ENCODE measurements at places on chromosomes 3 and 15.

GRCh38 chr3:130991126-130991525 is 35.5 kb downstream of the ASTE1 start:
- no peak for DNase-seq

DNA sequence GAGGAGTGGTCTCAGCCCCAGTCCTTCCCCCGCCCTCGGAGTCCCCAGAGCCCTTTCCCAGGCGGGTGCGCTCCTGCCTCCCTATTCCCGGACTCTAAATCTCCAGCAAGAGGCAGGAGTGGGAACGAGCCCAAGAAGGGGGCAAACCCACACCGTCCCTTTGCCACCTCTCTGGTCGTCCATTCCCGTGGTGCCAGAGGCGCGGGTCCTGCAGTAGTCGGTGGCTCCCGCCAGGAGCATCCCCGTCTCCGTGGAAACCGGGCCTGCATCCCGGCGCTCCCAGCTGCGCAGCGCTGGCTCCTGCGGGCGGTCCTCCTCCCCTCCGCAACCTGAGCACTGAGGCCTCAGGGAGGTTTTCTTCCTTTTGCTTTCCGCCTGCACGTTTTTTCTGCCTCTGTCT is 44.8 kb downstream of the LHFPL4 start:
- DNase-seq = no peak

DNA sequence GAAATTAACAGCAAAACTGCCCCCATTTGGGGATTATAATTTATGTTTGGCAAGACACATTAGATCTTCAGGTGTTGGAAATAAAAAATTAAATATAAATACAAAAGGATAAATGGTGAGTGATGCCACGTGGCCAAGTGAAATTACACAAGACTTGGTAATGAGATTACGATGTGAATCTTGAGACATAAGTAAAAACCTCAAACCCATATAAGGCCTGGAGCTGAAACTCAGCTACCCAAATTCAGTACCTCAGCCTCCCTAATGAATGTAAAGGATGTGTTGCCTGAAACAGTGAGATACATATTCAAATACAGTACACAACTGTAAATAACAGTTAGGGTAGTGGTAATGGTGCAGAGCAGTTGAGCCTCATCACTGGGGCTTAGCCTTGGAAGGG is 1146.6 kb downstream of the OTOL1 start:
- DNase-seq = no peak

- DNase-seq = no peak
These were observed 230.8 kb downstream of the EBLN2 start for GRCh38 chr3:73292220-73292619.

DNA sequence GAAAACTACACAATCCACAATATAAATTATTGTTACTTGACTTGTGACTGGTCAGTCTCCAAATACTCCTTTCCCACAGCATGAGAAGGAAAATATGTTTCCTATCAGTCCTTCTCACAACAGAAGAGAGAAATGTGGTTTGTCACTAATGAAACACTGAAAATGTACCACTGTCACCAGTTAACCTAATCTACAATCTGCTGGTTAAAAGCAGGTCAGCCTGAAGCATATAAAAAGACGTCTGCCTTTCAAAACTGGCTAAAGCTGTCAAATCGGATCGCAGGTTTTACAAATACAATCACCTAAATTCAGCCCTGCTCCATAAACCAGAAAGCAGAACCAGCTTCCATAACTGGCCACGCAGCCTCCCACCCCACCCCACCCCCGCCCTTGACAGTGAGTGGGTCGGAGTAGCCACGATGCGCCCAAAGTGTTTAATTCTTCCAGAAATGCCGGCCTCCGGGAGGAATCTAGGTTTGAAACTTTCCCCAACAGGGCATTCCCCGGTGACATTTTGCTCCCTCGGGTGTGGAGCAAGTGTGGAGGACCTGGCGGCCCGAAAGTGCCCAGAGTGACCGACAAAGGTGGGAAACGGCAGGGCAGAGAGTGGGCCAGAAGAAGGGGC is 682 bp downstream of the ETFA start:
- no peak for DNase-seq

Measured in CD4-positive, alpha-beta T cell treated with Interleukin-15 for 4 hours (primary cell).